ENCODE measurements at places on chromosomes 11 and 22. TPM values are rescaled to one million over a fixed set of nuclear protein-coding genes. Genes with fewer than 3 reads are reported as not detected.

- no peak for DNase-seq
Observed at GRCh38 chr11:13009921-13010748, 1.0 kb downstream of the RASSF10 start.

Gene MRGPRE
- total RNA-seq, result not detected

Gene LYVE1
- total RNA-seq, result under 0.01 TPM

Gene TRIM68
- 9.3 TPM for total RNA-seq
